T-helper 17 cell (primary cell): ENCODE measurements at places on chromosomes 12 and 14.

DNA sequence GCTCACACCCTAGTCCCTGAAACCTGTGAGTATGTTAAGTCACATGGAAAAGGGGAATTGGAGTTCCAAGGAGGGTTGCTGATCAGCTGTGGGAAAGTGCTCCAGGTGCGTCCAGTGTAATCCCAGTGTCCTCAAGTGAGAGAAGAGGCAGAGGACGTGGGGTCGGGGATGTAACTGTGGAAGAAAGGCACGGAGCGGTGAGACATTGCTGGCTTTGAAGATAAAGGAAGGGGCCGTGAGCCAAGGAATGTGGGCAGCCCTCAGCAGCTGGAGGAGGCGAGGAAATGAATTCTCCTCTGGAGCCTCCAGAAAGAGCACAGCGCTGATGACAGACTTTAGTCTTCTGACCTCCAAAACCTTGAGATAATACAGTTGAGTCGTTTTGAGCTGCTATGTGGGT is 191.6 kb upstream of the TMEM132C start:
- DNase-seq = no peak

GRCh38 chr12:6336079-6336888 is 5.6 kb downstream of the TNFRSF1A start:
- DNase-seq = no peak

- DNase-seq = no peak
These were observed 36.9 kb downstream of the ATP2A2 start for GRCh38 chr12:110317911-110318310.

DNA sequence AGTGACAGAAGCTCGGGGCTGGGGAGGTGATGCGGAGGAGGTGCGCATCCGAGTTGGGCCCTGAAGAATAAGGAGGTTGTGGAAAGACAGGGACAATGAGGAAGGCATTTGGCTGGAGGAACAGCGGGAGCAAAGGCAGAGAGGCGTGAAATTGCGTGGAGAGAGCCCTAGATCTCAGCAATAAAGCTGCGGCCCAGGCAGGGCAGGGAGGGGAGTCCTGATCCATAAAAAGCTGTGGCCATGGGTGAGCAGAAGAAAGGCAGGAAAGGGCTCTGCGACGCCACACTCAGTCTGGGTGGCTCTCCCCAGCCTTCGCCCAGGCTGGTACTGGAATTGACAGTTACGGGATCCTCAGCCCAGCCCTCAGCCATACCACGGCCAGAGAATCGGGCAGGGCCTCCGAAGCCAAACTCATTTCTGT is 2.2 kb downstream of the FIGNL2 start:
- no peak for DNase-seq

GRCh38 chr12:131940141-131940547 is 9.6 kb upstream of the EP400 start:
- no peak for DNase-seq
